ENCODE measurements at places on chromosomes 13 and 19. TPM values are rescaled to one million over a fixed set of nuclear protein-coding genes. Genes with fewer than 3 reads are reported as not detected.

DNA sequence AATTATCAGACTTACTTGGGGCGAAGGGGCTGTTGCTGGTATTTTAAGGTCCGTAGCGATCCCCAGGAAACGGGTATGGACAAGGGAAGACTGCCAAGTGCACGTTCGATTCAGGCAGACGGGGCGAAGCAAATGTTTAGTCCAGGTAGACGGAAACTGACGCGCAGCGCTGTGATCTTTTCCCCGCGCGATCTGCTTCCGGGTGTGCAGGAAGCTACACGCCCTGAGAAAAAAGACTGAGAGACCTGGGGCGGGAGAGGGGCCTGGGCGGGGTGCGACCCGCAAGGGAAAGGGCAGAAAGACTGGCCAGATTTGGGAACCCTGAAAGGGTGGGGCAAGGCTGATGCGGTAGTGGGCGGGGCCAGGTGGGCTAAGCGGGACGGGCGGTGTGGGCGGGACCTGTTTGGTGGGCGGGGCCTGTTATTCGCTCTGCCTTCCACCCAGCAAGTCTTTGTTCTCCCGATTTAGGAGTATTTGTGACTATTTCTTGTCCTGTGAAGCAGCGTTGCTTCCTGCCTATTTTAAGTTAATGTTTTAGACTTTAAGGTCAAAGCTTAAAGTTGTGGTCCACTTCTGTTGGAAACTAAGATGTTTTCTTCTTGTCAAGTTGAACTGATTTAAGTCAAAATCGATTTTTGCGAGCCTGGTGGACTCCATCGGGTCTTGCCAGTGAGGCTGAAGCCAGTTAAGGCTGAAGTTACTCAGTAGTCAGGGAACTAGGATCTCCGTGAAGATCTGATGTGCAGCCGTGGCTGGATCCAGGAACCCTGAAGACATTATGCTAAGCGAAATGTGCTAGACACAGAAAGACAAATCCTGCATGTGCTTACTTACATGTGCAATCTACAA lies at the start of gene ZNF836:
ZNF836 (minus strand) TSS at position 301 of the 849 bp plus-strand sequence. CDS start 3,549 bp downstream, outside the sequence.
- peak; percentile 91 for DNase-seq

- DNase-seq: no peak
Observed at GRCh38 chr19:58261968-58262921, 16.5 kb upstream of the ZNF8 start.

Gene ATP8B3
- polyA plus RNA-seq: 2.4 TPM

Gene WDR88
- polyA plus RNA-seq: 0.25 TPM

Gene EXOC3L2
- not detected for polyA plus RNA-seq

Data from CD8-positive, alpha-beta memory T cell (primary cell).